ENCODE measurements at places on chromosomes 5 and 9.

DNA sequence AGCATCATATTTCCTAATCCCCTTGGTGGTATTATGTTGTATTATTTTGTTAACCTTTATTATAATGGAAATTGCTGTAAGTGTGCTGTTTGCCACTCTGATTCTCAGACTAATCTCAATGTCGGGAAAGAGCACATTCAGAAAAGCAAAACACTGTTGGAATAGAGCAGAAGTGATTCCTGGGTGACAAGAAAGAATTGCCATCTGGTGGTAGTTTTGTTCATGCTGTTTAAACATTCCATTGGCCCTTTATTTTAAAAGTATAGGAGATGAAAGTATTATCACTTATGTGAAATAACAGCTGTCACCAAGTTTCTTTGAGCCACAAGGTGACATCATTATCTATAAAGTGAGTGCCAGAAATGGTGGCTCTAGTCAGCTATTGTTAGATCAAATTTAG, 301.3 kb upstream of the SGCD start:
- no peak for DNase-seq

DNA sequence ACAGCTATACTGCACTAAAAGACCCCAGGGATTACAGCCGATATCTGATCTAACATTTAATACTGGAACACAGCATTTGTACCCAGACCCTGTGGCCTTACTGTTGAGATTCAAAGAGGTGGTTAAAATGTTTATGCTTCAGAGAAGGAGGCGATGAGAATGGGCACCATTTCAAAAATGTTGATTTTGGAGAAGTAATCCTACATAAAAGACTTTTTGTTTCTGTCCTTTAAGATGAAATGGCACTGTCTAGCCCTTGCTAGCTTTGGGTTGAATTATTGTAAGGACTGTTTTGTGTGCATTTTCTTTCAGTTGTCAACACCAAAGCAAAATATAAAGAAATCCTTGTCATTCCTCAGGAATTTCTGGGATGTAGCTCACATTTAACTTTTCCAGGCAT, 288.5 kb upstream of the ANKH start:
- no peak for DNase-seq

- no peak for DNase-seq
Measured at GRCh38 chr5:84088996-84089395, 295.7 kb downstream of the EDIL3 start.

- DNase-seq: no peak
Measured at GRCh38 chr5:149600932-149601331, 19.6 kb downstream of the ARHGEF37 start.

- DNase-seq: no peak
Measured at GRCh38 chr9:120257483-120257882, 322.5 kb downstream of the CDK5RAP2 start.

- DNase-seq: no peak
Measured at GRCh38 chr5:98513380-98513779, 260.1 kb upstream of the RGMB start.

DNA sequence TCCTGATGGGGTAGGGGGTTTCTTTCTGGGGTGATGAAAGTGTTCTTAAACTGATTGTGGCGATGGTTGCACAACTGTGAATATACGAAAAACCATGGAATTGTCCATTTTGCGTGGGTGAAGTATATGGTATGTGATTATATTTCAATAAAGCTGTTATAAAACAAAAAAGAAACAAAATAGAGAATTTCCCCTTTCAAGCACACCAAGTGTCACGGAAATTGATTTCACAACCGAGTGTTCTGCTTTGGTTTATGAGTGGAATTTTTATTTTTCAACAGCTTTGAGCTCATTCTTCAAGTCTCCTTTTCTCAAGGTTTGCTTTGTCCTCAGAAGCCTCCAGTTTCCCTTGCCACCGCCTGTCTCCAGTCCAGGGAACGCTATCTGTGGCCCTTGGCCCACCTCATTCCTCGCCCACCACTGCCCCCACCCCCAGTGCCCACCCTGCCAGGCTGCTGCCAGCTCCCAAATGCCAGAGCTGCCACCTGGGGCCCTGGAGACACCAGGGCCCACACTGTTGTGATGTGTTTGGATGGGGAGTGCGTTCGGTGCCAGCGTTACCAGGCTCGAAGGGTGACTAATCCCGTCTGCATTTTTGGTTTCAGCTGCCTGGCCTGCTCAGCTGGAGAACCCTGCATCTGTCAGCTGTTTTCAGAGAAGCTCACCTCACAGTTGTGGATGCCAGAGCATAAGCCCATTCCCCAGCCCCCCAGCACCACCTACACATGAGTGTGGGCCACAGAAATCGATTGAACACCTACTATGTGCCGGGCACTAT, 30.4 kb downstream of the DUSP1 start:
- no peak for DNase-seq

DNA sequence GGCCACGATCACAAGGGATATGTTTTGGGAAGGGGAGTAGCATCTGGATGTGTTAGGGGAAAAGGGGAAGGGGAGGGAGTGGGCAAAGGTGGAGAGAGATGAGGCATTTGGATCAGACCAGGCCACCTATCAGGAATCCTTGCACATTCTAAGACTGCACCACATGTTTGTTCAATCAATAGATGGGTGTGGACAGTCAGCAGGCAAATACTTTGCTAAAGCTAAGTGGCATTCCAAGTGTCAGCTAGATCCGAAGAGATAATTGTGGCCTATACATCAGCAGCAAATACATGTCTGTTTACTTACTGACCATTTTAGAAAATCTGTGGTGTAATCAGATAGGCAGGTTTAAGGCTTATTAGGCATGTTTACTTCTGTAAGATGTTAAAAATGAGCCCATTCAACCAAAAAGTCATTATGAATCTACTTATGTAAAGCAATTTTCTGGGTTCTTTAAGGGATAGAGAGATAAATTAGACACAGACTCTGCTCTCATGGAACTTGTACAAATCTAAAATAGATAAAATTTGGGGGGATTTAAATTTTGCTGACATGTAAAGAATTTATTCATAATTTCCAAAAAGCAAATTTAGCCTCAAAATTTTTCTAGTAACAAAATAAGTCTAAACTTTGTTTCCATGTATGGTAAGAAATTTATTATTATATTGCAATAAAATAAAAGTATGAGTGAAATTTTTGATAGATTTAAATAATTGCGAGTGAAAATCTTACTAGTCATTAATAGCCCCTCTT, 107.3 kb downstream of the SNCAIP start:
- DNase-seq: no peak

DNA sequence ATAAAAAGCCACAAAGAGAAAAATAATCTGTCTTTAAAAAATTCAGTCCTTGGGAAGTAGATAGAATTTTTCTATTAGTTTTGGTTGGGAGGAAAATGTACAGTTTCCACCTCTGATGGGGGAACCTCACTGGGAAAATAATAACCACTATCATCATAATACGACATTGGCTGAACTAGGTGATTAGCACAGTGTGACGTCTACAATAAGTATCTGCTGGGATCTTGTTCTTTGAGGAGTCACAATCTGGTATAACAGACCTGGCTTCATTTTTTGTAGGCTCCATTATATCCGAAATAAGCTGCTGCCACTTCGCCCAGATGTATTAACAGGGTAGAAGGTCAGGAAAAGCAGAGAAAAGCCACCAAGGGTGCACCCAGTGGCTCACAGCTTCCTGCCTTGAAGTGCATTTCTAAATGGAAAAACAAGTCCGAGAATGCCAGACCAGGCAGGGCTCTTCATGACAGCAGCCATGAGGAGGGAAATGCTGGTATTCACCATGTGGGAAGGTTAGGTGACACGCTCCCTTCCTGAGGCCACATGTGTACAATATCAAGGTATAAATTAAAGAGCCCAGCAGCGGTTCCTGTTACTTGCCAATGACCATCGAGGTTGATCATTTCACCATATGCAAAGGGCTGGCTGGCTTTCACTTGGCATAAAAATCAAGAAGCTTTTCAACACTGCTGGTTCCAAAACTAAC, 152.8 kb downstream of the PRELID2 start:
- DNase-seq: no peak

DNA sequence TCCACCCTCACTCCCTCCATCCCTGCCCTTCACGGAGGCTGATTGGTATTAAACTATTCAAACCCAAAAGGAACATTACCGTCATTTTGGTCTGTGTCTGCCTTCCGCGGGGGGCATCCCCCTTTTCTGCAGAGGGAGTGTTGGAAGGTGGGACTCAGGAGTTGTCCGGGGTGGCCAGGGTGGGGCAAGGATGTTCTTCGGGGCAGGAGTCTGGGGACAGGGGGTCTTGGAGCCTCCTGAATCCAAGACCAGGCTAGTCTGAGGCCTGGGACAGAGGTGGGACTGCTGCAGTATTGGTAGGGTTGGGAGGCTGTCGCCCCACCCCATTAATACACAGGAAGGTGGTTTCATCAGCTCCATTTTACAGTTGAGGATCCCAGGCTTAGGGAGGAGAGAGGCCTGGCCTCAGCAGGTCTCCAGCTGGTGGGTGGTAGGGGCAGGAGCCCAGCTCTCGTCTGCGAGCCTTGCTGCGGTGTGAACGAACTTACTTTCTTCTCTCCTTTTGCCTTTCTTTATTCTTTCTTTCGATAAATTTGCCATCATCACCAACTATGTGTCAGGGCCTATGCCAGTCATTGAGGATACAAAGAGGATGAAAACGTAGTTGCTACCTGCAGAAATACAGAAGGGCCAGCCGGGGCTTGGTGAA, 33.8 kb downstream of the DAB2IP start:
- no peak for DNase-seq

DNA sequence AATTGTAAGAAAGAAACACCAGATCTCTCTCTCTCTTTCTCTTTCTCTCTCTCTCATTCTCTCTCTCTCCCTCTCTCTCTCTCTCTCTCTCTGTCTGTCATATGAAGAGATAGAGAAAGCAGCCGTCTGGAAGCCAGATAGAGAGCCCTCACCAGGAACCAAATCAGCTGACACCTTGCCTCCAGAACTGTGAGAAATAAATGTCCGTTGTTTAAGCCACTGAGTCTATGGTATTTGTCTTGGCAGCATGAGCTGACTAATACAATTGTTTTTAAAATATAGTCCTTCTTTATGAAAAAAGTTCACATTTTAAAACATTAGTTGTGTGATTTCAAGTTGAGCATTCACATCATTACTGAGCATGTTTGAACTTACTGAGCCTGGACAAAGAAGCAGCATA, 275.6 kb downstream of the CETN3 start:
- DNase-seq: no peak

DNA sequence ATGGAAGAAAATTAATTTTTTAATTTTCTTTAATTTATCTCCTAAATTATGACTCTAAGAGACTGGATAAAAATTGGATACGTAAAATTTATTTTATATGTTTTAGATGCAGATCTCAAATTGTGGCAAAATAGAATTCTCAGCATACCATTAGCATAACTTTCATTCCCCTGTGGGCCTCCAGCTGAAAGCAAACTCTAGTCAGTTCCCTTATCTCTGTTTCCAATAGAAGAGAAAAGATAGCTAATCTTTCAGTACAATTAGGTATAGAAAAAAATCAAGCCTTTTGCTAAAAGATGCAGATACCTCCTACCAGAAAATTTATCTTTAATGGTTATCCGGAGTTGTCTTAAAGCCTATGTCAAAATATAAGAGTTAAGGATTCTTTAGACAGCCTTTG, 1530.6 kb downstream of the EFNA5 start:
- DNase-seq: no peak

- DNase-seq: no peak
Measured at GRCh38 chr9:21110708-21111576, 30.7 kb downstream of the IFNW1 start.

GRCh38 chr9:29078063-29078666, 1504.9 kb upstream of the C9orf72 start:
- no peak for DNase-seq

- DNase-seq: no peak
Measured at GRCh38 chr5:122199146-122199545, 69.8 kb downstream of the ZNF474 start.

All from CD4-positive, alpha-beta T cell treated with Interleukin-4 for 1 hour (primary cell).